ENCODE measurements at places on chromosomes 3 and 15. TPM values are rescaled to one million over a fixed set of nuclear protein-coding genes. Genes with fewer than 3 reads are reported as not detected.

TAGLN3 gene
- total RNA-seq: 151 TPM

FANCD2OS gene
- not detected for total RNA-seq

GOLGA8G gene
- total RNA-seq: not detected

CCR2 gene
- total RNA-seq: 0.31 TPM

PCSK6 gene
- total RNA-seq: 15.4 TPM

SAMD7 gene
- not detected for total RNA-seq

CPN2 gene
- not detected for total RNA-seq

C3orf22 gene
- not detected for total RNA-seq

CYP1A2 gene
- not detected for total RNA-seq

TBC1D2B gene
- 12.3 TPM for total RNA-seq

ZIC1 gene
- 15.6 TPM for total RNA-seq

HEG1 gene
- total RNA-seq: 6.6 TPM

TMEM40 gene
- total RNA-seq: not detected
